LNCaP clone FGC (cell line): ENCODE measurements at places on chromosomes 4 and X.
A peak's percentile ranks its signal among the peaks of the same experiment; 100 is the strongest.

DNA sequence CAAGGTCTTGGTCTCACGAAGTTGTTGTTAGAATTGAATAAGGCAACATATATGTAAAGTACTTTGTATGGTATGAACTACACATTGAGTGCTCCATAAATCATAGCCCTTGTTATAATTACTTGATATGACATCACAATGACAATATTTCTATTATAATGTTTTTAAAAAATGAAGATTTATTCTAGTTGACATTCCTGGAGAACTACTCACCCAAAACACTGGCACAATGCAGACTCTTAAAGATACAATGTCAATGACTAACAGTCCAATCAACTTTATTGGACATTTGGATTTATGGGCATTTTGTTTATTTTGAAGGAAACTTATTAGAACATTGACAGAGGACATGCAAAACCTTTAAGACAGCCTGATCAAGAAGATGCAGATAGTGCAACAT lies 55.3 kb downstream of the ASB9 start:
- DNase-seq, result no peak

DNA sequence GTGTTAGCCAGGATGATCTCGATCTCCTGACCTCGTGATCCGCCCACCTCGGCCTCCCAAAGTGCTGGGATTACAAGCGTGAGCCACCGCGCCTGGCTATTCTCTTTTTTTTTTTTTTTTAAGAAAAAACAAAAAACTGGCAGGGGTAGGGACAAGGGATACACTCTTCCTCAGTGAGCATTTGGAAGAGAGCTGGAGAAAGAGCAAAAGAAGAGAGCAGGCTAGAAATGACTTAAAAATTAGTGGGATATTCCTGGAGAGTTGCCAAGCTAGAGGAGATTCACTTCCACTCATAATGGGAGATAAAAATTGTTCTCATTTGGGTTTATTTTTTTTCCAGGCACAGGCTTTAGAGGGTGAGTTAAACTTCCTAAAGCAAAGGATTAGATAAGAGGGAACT lies 140.0 kb upstream of the SCML1 start:
- no peak for DNase-seq

- DNase-seq, result no peak
These were observed 20.8 kb downstream of the FGFRL1 start for GRCh38 chr4:1031956-1032795.

DNA sequence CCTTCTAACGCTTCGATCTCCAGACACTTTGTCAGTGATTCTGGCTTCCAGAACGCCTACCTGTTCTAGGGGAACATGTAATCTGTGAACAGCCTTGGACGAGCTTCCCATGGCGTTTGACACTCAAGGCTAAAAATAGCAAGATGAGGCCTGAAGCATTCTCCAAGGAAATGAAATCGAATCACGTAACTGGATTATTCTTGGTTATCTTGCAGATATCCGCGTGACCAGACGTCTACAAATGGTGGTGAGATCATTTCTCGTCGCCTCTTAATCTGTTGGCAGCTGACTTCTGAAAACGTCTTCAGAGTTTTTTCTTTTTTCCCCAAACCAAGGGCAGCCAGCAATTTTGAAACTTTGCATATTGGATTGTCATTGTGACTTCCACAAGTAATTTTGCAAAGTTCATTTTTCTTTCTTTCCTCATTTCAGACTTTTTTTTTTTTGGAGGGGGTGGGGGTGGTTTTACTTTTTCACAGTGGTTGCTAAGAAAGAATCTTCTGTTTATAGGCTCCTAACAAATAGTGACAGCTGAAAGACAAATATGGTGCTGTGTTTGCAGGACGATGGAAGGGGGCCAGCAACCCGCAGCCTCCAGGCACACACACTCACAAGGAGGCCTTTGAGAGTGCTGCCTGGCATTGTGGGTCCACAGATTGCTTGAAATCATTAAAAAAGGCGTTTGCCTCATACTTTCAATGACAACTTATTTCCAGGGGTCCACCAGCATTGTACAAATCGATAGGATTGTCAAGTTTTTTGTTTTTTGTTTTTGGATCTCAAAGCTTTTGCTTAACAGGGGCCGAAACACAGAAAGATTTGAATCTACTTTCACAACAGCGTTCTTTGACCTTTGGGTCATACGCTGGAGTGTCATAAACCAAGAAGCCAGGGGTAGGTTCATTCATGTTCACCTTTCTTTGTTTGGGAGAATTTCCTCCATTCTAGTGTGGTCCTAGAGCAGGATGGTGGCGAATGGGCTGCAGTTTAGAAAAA lies 32.4 kb upstream of the PDLIM3 start:
- peak; percentile 67 for DNase-seq

- DNase-seq, result no peak
These were observed 17.2 kb downstream of the RXFP1 start for GRCh38 chr4:158538911-158539310.

- no peak for DNase-seq
These were observed 56.7 kb downstream of the FAM114A1 start for GRCh38 chr4:38924353-38924752.

DNA sequence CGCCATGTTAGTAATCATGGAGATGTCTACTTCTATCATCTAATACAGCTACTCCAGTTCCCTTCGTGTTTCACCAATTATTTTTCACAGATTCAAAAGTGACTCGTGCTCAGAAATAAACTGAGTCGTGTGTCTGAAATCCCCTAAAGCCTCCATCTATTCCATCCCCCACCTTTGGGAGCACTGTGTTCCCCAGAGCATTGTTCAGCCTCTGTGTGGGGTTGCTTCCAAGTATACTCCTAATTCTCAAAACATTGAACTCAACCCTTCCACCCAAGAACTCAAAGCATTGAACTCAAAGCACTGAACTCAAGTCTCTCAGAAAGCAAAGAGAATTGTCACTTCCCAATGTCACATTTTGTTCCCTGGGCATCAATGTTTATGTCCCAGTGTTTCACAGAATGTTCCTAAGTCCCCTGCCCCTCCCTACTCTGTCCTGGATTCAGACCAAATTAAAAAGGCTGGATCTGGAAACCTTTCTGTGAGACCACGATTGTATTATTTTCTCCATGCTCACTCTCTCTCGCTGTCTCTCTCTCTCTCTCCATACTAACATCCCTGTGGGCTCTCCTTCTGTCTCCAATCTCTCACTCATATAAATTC lies 138.5 kb upstream of the QRFPR start:
- no peak for DNase-seq

GRCh38 chr4:152970102-152970820 lies 34.1 kb downstream of the FHDC1 start:
- no peak for DNase-seq

GRCh38 chr4:110059556-110060191 lies 138.7 kb downstream of the ELOVL6 start:
- peak; percentile 59 for DNase-seq
